ENCODE measurements at places on chromosomes 12 and 14.

GRCh38 chr12:50174971-50175715, 8.0 kb upstream of the CERS5 start:
- DNase-seq, result no peak

DNA sequence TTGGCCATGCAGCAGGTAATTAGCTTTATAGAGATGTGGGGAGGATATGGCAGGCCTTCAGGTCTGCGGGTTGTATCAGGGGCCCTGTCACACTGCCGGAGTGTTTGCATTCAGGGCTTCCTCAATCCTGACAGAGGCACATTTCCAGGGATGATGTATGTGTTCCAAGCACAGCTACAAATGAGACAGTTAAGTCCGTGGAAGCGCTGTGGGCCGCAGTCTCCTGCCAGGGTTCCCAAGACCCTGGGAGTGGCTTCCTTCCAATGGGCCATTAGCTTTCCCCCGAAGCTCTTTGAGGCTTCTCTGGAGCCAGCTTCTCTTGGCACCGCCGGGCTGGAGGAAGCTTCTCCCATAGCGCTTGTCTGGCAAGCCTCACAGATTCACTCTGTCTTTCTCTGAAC, 1524.7 kb upstream of the TMEM132C start:
- DNase-seq, result no peak

DNA sequence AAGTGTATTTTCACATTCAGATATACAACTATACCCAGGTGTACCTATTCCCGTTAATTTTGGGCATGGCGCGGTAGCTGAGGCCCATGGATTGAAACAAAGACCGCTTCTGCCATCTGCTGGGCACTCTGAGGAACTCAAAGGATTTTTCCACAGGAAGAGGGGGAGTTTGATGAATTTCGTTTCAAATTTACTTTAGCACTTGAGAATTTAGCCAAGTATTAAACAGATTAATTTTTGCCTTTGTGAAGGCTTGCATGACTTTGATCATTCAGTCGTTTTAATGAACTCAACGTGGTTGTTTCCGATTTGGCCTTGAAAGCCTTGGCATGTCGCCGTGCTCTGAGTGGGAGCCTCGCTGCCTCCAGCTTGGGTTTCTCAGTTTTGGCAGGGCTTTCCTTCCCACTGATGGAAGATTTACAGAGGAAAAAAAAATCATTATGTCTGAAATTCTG, 153.2 kb upstream of the DDHD1 start:
- no peak for DNase-seq

- DNase-seq, result no peak
Measured at GRCh38 chr12:100901266-100901665, 106.7 kb downstream of the ANO4 start.

DNA sequence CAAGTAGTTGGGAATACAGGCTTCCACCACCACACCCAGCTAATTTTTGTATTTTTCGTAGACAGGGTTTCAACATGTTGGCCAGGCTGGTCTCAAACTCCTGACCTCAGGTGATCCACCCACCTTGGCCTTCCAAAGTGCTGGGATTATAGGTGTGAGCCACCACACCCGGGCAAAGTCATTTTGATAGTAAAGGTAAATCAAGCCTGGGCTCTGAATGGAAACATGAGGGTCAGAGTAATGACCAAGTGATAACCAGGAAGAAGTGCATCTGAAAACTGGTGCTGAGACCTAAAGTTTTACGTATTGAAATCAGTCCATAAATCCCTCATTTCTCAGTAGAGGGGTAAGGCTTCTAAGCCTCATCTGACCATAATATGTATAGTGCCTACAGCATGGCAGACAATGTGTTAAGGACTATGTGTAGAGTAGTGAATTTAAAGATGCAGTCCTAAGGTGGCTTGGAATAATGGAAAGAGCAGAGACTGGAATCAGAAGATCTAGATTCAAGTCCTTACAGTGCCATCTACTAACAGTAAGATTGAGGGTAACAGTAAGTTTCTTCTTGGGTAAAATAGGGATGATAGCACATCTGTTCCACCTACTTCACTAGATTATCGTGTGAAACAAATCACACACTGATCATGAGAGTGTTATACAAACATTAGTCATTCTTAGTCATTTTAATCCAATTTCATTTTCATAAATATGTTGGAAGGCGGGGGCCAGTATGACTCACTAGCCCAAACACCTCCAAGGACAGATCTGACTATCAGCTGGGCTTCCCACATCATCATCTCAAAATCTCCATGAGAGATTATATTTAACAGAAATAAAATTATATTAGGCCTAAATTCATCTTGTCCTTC, 11.2 kb downstream of the MAP4K5 start:
- no peak for DNase-seq

GRCh38 chr12:120579179-120579578, 2.0 kb downstream of the POP5 start:
- no peak for DNase-seq

- no peak for DNase-seq
Measured at GRCh38 chr14:64074961-64075612, 219.1 kb downstream of the ESR2 start.

- no peak for DNase-seq
Measured at GRCh38 chr12:32864731-32865130, 31.8 kb downstream of the PKP2 start.

DNA sequence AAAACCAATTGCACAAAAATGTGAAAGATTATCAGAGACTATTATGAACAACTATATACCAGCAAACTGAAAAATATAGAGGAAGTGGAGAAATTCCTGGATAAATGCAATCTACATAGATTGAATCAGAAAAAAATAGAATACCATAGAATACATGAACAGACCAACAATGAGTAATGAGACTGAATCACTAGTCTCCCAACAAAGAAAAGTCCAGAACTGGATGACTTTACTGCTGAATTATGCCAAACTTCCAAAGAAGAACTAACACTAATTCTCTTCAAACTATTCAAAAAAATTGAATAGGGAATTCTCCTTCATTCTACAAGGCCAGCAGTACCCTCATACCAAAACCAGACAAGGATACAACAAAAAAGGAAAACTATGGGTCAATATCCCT, 60.6 kb downstream of the GUCY2C start:
- no peak for DNase-seq

DNA sequence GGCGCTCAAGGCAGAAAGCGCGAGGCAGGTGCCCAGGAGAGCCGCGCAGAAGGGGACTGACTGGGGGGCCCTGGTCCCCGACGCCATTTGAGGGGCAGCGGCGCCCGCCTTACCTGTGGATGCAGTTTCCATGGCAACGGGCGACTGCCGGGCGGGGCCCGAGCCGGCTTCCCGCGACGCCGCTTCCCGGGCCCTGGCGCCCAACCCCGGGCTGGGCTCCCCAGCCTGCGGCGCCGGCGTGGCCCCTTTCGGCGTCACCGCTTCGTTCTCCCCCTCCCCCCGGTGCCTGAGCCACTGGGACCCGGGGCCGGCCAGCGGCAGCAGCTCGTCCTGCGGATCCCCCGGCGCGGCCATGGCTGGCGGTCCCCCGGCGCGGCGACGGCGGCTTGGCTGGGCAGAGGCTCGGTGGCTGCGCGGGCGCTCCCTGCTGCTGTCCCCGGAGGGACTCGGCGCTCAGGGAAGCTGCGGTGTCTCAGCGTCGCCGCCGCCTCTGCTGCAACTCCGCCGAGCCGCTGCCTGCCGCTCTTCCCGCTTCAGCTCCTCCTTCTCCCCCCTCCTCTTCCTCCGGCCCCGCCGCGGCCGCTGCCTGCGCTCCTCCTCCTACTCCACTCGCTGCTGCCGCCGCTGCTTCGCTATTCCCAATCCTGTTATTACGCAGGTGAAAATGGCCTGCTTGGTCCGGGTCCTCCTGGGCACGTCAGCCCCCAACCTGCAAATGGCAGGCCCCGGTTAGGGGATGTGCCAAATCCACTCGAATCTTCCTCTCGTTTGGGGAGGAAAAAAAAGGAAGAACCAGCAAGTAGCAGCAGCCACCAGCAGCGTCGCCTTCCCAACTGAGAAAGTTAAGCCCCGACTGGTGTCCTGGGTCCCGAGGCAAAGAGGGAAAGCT, at the start of gene RTN1:
TSS of gene RTN1 (minus strand) at position 500 of the 889 bp plus-strand sequence. CDS start at position 354, 146 bp downstream.
- DNase-seq, result no peak

DNA sequence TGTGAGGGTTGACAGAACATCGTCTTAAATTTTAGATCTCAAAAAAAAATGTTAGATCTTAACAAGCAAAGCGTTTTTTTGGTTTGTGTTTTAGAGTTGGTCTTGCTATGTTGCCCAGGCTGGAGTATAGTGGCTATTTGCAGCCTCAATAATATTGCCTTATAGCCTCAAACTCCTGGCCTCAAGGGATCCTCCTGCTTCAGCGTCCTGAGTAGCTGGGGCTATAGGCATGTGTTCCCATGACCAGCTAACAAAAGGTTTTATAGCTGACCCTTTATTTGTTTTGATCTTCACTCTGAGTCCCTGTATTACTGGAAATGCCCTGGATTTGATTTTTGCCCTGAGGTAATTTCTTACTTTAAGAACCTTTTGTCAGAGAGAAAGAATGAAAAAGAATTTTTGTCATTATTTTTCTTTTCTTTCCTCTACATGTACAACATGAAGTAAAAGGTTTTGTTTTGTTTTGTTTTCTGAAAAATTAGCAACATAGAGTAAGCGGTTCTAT, 5.2 kb downstream of the INHBC start:
- no peak for DNase-seq

All from activated effector memory CD4-positive, alpha-beta T cell treated with Interleukin-2 at 50 U/mL for 16 hours (primary cell).